ENCODE measurements at places on chromosomes 4 and X. TPM values are rescaled to one million over a fixed set of nuclear protein-coding genes. Genes with fewer than 3 reads are reported as not detected.
A peak's percentile ranks its signal among the peaks of the same experiment; 100 is the strongest.

- DNase-seq = peak; percentile 49
Observed at GRCh38 chr4:25144870-25145481, 15.3 kb downstream of the SEPSECS start.

DNA sequence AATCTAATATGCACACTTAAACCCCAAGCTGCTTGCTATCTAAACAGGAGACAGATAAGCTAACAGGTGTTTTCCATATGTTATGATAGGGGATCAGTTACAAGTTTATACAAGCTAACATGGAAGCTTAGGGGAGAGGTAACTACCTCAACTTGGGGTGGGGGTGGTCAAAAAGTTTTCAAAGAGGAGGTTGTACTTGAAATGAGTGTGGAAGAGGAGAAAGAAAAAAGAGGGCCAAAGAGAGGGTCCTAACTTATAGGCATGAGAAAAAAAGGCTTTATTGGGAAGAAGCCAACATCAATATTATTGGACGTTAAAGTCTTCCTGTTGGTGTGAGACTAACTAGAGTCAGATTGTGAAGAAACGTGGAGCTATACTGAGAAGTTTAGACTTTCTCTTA lies 205.9 kb downstream of the NDST4 start:
- DNase-seq = no peak

GRCh38 chrX:100819534-100819836 lies 706 bp upstream of the CSTF2 start:
- no peak for DNase-seq

- no peak for DNase-seq
Observed at GRCh38 chr4:1843852-1844251, 12.1 kb downstream of the LETM1 start.

SHOX gene
- not detected for total RNA-seq

All from lung (tissue), 17 donors.